ENCODE measurements at places on chromosomes 3 and 15.

DNA sequence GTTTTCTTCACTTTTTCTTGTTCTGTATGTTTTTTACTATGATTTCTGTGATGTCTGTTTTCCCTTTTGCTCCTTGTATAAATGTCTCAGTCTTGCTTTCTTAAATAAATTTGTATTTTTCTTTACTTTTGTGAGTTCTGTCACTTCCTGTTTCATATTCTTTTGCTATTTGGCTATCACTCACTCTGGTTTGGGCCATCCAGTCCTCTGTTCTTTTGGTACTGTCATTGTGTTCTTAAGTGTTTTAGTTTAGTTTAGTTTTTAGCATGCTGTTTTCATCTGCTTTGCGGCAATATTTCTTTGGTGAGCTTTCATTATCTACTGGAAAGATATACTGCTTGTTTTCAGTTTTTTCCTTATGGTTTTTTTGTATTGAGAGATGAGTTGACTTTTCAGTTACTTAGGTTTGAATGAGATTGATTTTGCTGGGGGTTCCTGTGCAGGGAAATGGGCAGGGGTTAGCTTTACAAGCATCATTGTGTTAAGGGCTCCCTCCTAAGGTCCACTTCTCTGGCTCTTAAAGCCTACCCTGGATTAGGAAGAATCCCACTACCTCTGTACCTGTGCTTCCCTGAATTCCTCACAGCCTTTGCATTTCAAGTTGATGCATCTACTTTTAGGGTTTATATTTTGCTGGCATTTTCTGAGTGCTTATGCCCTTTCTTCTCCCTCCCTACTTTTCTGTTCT is 35.1 kb downstream of the PDCD6IP start:
- no peak for DNase-seq

DNA sequence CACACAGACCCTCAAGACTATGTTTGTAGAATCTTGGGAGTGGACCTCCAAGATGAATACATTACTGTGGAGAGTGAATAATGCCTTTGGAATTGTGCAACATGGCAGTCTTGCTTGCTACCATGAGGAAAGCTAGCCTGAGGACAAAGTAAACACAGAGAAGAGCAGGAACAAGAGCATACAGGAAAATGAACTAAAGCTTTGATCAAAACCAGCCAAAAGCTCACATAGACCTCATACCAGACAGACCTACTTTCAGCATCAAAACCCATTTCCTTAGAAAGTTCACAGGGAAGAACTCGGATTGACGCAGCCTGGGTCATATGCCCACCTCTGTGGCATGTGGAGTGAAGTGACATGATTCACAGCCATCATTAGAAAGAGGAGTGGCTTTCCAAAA is 3.3 kb upstream of the RAB8B start:
- peak; percentile 62 for DNase-seq

GRCh38 chr3:159233734-159234133 is 431.9 kb downstream of the MFSD1 start:
- no peak for DNase-seq

- no peak for DNase-seq
Observed at GRCh38 chr3:148718982-148719862, 21.5 kb downstream of the AGTR1 start.

DNA sequence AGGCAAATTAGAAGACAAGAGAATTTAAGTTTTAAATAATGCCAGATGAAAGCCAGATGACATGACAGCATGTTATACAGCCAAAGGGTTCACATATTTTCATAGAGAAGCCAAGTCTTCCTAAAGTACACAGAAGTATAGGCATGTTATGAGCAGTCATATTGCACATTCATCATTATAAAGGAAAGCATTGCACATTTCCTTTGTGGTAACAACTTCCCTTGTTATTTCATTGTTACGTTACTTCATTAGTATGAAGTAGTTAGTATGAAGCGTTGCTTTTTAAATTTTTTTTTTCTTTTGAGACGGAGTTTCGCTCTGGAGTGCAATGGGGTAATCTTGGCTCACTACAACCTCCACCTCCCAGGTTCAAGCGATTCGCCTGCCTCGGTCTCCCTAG is 4.6 kb upstream of the ABCC5 start:
- no peak for DNase-seq

GRCh38 chr3:178960181-178960580 is 111.4 kb downstream of the ZMAT3 start:
- no peak for DNase-seq

- DNase-seq = peak; percentile 65
Observed at GRCh38 chr15:80849308-80849707, 70.1 kb downstream of the CEMIP start.

- DNase-seq = no peak
Observed at GRCh38 chr3:138608322-138609135, at the start of gene FAIM. FAIM (plus strand) TSS chr3:138608771; CDS start chr3:138619727, 10,956 bp downstream.

All from BJ (cell line).